ENCODE measurements at places on chromosomes 3 and 15. TPM values are rescaled to one million over a fixed set of nuclear protein-coding genes. Genes with fewer than 3 reads are reported as not detected.

Gene TRA2B
- total RNA-seq, result 181 TPM

Gene GCNT3
- 125 TPM for total RNA-seq

Gene SAMD7
- not detected for total RNA-seq

Gene IFT122
- 12.0 TPM for total RNA-seq

Gene APOD
- total RNA-seq, result 1.2 TPM

Gene GOLGA6L4
- 0.39 TPM for total RNA-seq

Gene ALDH1A3
- total RNA-seq, result 21.1 TPM

Gene EPB42
- total RNA-seq, result not detected

Gene ACTC1
- total RNA-seq, result 0.21 TPM

Gene ACP3
- not detected for total RNA-seq

Gene VPS33B
- total RNA-seq, result 14.5 TPM

Gene CMTM8
- 12.8 TPM for total RNA-seq

Gene BNIP2
- total RNA-seq, result 94.7 TPM

Gene CCDC39
- total RNA-seq, result not detected

Gene SNTN
- total RNA-seq, result not detected

Gene INKA1
- 2.0 TPM for total RNA-seq

Gene KCNAB1
- not detected for total RNA-seq

Gene C3orf49
- not detected for total RNA-seq

Gene SV2B
- total RNA-seq, result 0.29 TPM

Gene ZFAND6
- total RNA-seq, result 106 TPM

Gene CFAP100
- total RNA-seq, result not detected

Gene LMAN1L
- not detected for total RNA-seq

Gene PPP4R2
- 28.4 TPM for total RNA-seq

Gene EFHB
- total RNA-seq, result 1.5 TPM

Gene GPR149
- not detected for total RNA-seq

Gene GXYLT2
- 1.0 TPM for total RNA-seq

Gene CCK
- total RNA-seq, result 1.7 TPM

Gene TRNT1
- total RNA-seq, result 27.6 TPM

Gene RHCG
- total RNA-seq, result 41.0 TPM

Gene EPHB3
- total RNA-seq, result 0.33 TPM

Gene FAM3D
- not detected for total RNA-seq

Gene IMPDH2
- total RNA-seq, result 171 TPM

Gene CA12
- 203 TPM for total RNA-seq

Gene FSTL1
- 65.9 TPM for total RNA-seq

Gene TNNC1
- total RNA-seq, result 1.3 TPM

Gene KLHL40
- total RNA-seq, result not detected

Gene CLDN16
- total RNA-seq, result 0.09 TPM

Gene TEX55
- total RNA-seq, result not detected

Gene GASK1A
- total RNA-seq, result not detected

Gene ELL3
- 1.1 TPM for total RNA-seq

Gene PLSCR2
- total RNA-seq, result 0.11 TPM

Gene SPATA12
- 0.32 TPM for total RNA-seq

Gene PXYLP1
- total RNA-seq, result 16.1 TPM

Gene WDR72
- 5.8 TPM for total RNA-seq

Gene PLIN1
- total RNA-seq, result 0.08 TPM

Gene PLSCR4
- total RNA-seq, result 7.3 TPM

Gene CHL1
- total RNA-seq, result not detected

Gene HDC
- 0.05 TPM for total RNA-seq

Gene RHOA
- total RNA-seq, result 500 TPM

Gene HCLS1
- not detected for total RNA-seq

Gene SRGAP3
- total RNA-seq, result 0.92 TPM

Gene NAALADL2
- not detected for total RNA-seq

Gene GRIP2
- 1.5 TPM for total RNA-seq

Gene TBCCD1
- 5.8 TPM for total RNA-seq

Measured in A549 treated with dexamethasone at 1 μM for 4 hours (cell line).